Stimulated activated CD4-positive, alpha-beta T cell treated with anti-CD3 and anti-CD28 coated beads, Interleukin-4, amount 100 ng/mL, for 4 hours (primary cell): ENCODE measurements at places on chromosomes 4 and X.
A peak's percentile ranks its signal among the peaks of the same experiment; 100 is the strongest.

- DNase-seq, result no peak
These were observed 224.8 kb upstream of the TEX13C start for GRCh38 chrX:125094901-125095300.

DNA sequence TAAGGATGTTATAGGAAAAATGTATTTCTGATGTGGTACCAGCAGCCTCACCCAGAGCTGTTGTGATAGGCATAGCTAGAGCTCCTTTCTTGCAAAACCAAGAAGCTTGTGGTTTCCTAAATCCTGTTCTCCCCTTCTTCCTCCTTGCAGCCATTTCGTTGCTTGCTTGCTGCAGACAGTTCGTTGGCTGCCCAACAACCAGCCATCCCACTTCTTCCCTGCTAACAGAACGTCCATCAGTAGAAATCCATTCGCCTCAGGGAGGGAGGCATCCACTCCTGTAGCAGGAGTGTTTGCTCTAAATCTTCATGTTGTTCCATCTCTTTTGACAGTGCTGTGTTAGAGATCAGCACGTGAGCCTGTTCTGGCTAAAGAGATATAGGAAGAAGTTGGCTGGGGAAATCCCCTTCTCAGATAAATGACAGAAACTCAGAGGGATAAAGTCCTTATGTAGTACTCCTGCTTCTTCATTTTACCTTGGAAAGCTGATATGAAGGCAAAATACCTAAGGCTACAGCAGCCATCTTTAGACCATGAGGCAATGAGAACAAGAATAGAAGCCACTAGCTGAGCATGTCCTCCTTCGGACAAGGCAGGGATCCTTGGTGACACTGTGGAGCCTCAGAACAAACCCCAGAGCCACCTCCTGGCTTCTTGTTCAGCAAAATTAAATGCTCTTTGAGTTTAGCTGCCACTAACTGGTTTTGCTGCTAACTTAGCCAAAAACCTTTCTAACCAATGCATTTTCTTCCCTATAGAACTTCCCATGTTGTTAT lies 68.4 kb upstream of the RELL1 start:
- no peak for DNase-seq

GRCh38 chrX:77446029-77446585 lies 1.1 kb upstream of the FGF16 start:
- DNase-seq, result no peak

DNA sequence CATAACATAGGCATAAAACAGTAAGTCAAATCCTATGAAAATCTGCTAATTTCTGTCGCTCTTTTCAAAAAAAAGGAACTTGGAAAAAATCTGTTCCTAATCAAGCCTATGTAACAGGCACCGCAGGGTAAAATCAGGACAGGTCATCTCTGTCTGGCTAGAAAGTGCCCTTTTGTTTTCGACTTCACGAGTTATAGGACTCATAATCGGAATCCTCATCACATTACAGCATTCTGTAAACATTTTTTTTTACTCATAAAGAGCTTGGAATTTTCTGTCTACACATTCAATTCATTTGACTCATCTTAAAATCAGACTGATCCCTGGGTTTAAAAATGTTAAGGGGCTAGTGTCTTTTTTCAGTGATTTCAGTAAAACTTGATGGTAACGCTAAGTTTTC lies 181.7 kb upstream of the TBC1D9 start:
- DNase-seq, result no peak

DNA sequence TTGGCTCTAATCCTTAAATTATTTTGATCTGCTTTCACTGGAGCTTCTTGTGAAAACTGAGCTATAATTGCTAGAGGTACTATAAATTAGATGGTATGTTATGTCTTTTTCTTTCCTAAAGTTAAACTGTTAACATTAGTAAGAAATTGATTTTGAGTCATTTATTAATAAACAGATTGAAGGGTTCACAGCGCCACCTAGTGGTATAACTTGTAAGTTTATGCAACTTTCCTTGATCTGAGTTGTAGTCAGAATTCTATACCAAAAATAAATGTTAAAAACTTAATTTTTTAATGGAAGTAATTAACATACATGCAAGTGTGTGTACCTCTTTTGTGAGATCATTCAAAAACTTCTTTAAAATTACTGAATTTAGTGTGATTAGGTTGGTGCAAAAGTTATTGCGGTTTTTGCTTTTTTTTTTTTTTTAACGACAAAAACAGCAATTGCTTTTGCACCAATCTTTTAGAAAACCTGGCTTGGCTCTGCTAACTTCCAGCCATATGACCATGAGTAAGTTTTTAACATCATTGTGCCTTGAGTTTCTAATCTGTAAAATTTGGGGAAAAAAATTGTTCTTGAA lies 151.5 kb downstream of the CENPC start:
- no peak for DNase-seq

GRCh38 chrX:40176351-40177116 lies 78.8 kb upstream of the BCOR start:
- peak; percentile 77 for DNase-seq

DNA sequence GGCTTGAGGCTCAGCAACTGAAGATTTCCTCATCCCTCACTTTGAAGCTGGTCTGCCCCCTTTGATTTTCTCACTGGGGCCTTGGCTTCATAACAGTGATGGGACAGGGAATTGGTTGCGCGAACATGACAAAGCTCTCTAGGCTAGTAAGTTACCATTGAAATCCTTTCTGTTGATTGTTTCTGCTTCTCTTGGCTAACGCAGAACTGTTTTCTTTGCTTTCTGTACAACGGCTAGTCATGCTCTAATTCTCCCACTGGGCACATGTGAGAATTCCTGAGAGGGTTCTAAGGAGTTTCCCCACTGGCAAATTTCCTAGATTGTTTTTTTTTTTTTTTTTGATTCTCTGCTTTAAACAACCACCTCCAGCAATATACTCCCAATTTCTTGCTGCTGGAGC lies 738.6 kb downstream of the PCDH7 start:
- DNase-seq, result no peak

DNA sequence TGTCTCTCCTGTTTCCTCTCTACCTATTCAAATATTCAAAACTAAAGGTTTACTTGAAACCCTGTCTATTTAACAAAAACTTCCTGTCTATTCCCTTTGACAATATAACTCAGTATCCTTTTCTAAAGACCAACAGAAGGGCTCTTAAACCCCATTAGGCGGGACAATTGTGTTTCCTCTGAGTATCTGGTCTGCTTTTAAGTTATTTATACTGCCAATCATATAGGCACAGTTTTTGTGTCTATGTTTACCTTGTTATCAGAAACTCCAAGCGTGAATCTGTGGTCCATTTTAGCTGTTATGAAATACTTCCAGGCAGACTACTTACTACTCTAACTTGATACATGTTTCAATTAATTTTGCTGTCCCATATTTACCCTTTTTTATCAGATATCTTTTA lies 350.0 kb upstream of the CTSO start:
- DNase-seq, result no peak
